Liver (tissue), 10 donors: ENCODE measurements at places on chromosomes 16 and 17. TPM values are rescaled to one million over a fixed set of nuclear protein-coding genes. Genes with fewer than 3 reads are reported as not detected.

Gene PROCA1
- 0.25 TPM for total RNA-seq

Gene MT4
- not detected for total RNA-seq

Gene TSPAN10
- total RNA-seq: 0.84 TPM

DNA sequence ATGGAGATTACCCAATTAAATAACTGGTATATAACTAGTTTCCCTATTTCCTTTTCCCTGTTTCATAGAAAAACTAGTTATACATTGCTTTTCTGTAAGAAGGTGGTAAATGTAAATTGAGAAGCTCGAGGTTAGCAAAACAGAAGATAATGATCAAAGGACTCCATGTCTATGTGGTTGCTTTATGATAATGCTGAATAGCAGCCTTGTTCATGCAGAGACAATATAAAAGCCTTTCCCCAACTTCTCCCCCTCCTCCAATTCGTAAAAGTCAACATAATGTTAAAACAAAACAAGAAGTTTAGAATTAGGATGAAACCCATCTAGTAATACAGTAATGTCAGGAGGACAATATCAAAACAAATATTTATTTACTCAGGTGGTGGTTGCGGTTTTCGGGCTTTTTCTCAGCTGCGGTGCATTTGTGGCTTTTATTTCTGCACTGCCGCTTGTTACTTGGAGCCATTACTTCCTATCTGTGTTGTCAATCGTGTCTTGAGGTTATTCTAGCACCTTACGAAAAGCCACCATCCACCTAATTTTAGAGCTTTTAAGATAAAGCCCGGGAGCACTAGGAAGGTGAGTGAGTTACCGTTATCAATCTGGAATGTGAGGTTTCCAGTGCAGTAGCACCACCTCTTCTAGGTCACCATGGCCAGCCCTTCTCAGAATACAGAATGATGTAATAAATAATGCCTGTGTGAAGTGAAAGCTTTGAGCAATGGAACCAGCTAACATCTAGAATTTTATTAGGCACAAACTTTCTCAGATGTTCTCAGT is 297.5 kb downstream of the CDH13 start:
- DNase-seq: no peak

DNA sequence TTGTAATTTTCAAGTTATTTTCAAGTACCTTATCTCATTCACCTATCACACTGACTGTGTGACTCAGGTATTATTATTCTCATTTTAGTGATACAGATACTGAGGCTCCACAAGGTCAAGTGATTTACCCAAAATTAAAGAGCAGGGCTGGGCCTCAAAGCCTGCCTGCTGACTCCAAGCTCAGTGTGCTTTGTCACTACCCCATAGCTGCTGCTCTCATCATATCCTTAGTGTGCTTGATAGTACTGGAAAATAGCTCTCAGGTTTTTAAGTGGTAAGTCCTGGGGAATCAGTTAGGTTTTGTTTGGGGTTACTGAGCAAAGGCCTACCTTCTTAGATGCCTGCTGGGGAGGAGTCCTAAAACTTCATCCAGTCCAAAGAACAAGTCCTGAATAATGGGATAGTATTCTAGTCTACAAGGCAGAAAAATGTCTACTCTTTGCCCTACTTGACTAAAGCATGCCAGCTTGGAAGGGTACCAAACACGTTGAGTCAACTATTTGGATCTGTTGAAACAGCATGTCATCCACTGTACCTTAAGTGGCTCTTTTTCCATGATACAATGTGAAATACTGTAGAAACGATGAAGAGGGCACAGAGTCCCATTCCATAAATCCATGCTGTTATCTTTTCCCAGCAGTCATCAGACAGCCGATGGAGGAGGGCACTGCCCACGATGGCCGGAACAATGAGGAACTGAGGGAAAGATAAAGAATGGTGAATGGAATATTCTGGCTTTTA is 10.7 kb downstream of the MMD start:
- DNase-seq: no peak

DNA sequence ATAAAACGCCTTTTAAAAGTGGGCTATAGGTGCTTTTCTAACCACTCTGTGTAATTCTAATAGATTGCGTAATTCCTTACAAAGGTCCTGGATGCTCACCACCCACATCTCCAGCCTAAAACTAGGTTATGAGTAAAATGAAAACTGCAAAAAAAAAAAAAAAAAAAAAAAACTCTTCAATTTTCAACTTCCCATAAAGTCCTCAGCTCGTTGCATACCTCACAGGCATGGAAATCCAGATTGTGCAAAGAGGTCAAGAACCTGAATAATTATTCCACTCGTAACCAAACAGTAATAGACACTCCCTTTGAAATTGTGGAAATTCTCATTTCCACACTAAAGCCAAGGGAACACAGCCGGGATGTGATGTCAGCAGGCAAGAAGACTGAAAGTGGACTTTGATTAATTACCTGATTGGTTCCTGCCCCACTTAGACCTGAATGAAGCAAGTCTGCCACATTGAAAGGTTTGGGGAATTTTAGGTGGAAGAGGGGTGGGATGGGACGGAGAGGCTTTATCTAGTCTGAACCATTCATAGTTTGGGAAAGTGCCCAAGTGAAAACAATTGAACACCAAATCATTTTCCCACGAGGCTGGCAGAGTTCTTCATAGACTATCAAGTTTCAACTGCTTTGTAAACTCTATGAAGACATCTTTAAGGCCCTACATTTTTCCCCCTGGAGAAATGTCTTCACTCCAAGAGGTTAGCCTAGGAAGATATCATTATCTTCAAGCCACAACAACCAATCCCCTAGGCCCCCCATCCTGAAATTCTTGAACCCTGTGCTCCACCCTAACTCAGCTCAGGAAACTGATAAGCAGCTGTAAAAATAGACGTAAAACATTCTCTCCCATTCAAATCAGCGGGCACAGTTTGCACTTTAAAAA is 49.1 kb upstream of the TANC2 start:
- no peak for DNase-seq

- DNase-seq: no peak
Observed at GRCh38 chr17:66951605-66951953, 12.9 kb upstream of the CACNG4 start.
